A673 (cell line): ENCODE measurements at places on chromosomes 13 and 19. TPM values are rescaled to one million over a fixed set of nuclear protein-coding genes. Genes with fewer than 3 reads are reported as not detected.
A peak's percentile ranks its signal among the peaks of the same experiment; 100 is the strongest.

- DNase-seq: peak; percentile 94
These were observed 5.2 kb upstream of the LMNB2 start for GRCh38 chr19:2461751-2462634.

DNA sequence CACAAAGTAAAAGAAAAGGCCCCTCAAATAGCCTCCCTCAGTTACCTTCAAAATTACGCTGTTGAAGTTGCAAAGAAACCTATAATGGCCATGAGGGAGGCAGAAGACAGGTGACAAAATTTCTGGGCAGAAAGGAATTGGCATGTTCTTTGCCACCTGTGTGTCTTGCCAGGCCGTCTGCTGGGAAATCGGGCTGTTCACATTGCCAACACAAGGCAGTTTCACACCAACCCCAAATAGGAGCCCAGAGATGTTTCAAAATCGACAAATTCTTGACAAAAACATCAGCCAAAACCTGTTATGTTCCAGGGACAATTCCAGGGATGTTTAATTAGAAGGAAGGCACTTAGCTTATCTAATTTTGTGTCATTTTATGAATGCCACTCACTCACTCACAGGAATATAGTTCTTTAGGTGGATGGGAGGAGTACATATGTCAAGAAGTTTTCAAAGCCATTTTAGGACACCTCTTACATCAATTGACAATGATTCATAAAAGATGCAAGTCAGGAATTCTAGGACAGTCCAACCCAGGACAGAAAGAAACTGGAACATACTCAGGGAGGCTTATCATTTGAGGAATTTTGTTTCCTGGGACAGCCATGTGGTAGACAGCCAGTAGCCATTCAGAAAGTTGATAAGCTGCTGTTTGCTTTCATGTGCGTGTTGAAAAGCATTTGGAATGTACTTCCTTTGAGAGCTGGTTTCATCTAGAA lies 164.5 kb downstream of the RGCC start:
- no peak for DNase-seq

DNA sequence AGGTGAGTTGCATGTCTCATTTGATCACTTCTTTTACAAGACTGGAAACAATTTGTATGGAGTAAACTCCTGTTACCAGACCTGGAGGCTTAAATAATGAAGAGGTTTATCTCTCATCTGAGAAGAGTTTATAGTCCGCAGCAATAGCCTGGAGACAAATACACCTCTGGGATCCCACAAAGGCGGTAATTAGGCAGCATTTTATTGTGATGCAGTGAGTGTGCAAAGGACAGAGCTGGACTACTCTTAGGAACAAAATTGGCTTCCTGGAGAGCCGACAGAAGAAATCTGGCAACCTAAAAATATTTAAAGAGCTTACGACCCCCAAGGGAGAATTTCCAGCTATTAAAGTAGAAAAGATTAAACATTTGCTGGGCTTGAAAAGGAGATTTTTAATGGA lies 11.8 kb upstream of the KATNAL1 start:
- DNase-seq: peak; percentile 83

Gene OR7E24
- total RNA-seq: not detected in 2 replicates

DNA sequence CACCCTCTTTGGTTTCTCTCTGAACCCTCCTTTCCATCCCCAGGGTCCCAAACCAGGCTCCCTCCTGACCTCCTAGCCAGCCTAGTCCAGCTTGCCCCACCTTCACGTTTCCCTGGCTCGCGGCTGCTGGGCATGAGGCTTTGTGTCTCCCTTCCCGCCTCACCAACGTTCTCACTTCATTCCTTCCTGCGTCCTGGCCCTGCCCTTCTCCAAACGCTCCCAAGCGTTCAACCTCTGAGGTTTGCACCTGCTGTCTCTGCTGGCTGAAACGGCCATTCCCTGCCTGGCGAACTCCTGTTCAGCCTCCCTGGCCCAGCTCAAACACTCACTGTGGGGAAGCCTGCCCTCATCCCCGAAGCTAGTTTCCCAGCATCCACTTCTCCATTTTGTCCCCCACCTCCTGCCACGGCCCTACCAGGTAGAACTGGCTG lies 12.4 kb downstream of the EPS8L1 start:
- DNase-seq: no peak

DNA sequence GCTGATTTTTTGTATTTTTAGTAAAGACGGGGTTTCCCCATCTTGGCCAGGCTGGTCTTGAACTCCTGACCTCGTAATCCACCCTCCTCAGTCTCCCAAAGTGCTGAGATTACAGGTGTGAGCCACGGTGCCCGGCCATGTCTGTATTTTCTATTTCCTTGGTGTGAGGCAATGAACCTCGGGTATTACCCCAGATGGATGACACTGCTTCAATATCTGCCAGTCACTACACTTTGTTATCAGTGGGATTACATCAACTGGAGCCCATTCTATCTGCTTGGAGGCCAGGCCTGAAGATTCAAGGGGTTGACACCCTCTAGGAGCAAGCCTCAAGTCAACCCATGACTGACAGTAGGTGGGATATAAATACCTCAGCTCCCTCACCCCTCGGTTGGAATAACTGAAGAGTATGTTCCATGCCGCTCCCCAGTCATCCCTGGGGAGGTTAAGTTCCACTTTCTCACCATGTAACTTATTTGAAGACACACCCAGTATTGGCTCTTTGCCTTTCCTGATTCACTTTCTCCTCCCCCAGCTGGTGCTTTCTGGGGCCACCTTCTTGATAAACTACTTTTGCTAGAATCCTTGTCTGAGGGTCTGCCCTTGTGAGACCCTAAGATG lies 992 bp upstream of the ADGRE1 start:
- DNase-seq: no peak

- no peak for DNase-seq
These were observed 231.3 kb downstream of the SLITRK6 start for GRCh38 chr13:85567909-85568308.

DNA sequence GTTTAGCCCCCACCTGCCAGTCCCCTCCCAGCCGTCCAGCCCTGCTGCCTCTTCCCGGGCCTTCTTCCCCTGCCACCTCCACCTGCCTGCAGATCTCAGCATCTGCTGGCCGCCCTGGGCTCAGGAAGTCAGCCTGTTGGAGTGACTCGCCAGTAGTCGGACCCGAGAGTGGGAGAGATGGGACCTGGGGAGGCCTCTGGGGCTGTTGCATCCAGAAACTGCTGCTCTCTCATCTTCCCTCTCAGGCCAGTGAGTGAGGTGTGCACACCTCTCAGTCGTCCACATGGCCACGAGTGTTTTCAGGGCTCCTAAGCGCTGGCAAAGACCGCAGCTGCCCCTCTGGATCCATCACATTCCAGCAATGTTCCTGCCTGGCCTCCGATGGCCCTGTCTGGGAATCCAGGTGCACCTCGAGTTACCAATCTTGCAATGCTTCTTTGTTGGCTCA lies 151.8 kb upstream of the SOX1 start:
- DNase-seq: no peak

Gene CRX
- total RNA-seq: not detected in 2 replicates

Gene KLHL1
- total RNA-seq: not detected in 2 replicates

- DNase-seq: no peak
These were observed 122.6 kb upstream of the GJB6 start for GRCh38 chr13:20354722-20355121.

GRCh38 chr19:37413313-37414084 lies 42.6 kb downstream of the ZNF527 start:
- no peak for DNase-seq

DNA sequence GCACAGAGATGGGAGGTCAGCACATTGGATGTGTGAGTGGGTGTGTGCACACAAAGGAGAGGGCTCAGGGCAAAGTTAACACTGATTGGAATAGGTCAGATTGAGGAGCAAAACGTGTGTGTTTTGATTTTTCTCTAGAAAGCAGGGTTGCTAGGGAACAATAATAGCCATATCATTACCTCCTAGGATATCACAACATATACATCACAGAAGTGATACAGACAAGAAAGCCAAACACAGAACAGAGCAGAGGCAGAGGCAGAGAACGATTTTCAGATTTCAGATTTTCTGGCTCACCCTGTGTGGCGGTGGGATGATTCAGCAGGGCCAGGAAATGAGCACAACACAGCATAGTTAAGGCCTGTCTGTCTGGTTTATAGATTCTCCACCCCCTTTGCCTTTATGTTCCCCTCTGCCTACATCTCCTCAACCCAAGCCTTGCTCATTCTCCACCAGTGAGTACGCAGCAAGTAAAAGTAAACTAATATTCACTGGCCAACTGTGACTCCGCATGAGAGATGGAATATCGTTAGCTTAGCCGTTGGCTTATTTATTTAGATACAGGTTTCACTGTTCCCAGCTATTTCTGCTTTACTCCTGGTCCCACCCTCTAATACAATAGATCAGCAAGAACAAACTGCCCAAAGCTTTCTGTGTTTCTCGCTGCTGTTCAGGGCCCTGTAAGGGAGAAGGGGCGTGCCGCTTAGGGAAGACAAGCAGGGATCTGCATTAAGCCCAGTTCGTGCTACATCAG lies 182.7 kb upstream of the TSC22D1 start:
- peak; percentile 23 for DNase-seq

Gene SAMD1
- total RNA-seq: 52.9 and 56.0 TPM in 2 replicates

Gene CPB2
- total RNA-seq: 5.0 and 5.5 TPM in 2 replicates

Gene RUVBL2
- 227 and 241 TPM in 2 replicates for total RNA-seq

DNA sequence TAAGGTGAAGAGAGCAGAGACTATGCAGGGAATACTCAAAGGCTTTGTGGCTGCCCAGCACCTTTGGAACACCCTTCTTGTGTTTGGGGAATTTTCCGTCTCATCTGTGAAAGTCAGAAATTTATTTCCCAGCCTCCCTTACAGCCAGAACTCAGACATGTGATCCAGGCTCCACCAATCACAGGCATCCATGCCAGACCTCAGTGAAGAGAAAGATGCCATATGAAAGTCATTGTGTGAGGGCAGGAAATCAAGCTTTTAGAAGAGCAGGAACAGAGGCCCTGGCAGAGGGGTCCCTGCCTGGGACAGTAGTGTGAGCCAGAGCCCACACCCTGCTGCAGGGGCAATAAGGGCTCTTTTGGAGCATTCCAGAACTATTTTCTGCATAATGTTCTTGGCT lies 12.1 kb downstream of the CCDC70 start:
- DNase-seq: no peak

Gene C19orf38
- total RNA-seq: not detected in 2 replicates

Gene C5AR1
- total RNA-seq: 0.92 and 1.2 TPM in 2 replicates

GRCh38 chr19:29520390-29520789 lies 5.4 kb upstream of the VSTM2B start:
- DNase-seq: no peak

Gene PIH1D1
- 122 and 131 TPM in 2 replicates for total RNA-seq

DNA sequence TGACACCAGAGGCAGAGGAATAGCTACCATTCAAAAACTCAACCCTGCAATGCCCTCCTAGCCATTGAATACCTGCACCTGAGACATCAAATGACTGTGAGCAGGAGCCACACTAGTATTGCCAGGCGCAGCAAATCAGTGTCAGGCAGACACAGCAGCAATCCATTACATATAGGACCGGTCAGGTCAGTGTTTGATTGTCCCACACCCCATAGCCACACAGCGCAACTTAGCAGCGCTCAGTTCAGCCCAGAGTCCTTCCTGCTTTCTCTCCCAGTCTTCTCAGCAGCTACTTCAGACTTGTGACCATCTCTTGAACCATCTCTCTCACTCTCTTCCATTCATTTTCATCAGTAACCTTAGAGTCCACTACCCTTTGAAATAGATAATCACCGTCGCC lies 181.6 kb upstream of the GPR12 start:
- DNase-seq: no peak

GRCh38 chr19:10842788-10843187 lies 5.4 kb upstream of the C19orf38 start:
- no peak for DNase-seq

DNA sequence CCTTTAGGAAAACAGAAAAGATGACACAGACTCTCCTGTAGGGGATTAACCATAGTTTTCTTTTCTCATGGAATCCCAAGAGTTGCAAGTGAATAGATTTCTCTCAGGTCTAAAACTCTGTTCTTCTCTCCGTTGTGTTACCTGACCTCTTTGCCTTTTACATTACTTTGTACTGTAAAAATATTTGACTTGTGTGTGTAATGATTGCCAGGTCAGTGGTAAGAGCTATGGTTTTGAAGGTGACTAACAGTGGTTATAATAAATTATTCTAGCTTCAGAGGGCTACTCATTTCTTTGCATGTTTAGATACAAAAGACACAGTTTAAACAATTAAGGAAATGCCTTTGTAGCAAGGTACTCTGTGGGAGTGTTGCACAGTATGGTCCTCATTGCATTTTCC lies 23.0 kb upstream of the PSG2 start:
- no peak for DNase-seq

Gene CTXN1
- total RNA-seq: 71.7 and 85.5 TPM in 2 replicates

Gene SIGLECL1
- total RNA-seq: not detected in 2 replicates

DNA sequence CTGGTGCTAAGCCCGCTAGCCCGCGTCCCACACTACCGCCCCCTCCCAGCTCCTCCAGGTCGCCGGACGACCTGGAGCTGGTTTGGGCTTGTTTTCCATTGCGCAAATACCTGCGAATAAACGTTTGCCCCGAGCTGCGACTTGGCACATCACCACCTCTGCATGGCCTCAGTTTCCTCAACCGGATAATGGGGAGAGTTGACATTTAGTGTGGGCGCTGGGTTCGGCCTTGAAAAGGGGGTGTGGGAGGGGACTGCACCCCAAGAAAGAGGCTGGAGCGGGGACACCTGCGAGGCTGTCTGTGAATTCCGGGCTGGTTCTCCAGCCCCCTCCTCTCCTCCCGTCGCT lies 11.0 kb upstream of the JUND start:
- peak; percentile 63 for DNase-seq

Gene CHAMP1
- total RNA-seq: 31.8 and 32.3 TPM in 2 replicates

- DNase-seq: peak; percentile 64
These were observed 80.0 kb upstream of the GPR183 start for GRCh38 chr13:99386911-99387788.

GRCh38 chr13:111541752-111542529 lies 221.5 kb downstream of the TEX29 start:
- DNase-seq: no peak

DNA sequence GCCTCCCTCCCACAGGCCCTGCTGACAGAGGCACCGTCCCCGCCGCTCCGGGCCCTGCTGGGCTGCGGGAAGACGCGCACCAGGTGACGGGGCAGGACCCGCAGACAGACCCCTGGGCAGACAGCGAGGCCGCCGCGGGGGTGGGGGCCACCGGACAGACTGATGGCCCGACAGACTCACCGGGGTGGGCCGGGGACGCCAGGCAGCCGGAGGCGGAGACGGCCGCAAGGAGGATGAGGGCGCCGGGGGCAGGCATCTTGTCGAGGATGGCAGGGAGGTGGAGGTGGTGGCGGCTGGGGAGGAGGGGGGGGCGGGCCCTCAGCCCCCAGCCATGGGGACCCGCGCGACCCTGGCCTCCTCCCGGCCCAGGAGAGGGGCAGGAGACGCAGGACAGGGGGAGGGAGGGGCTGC lies 309 bp downstream of the LMTK3 start:
- DNase-seq: no peak
